ENCODE measurements at places on chromosomes 12 and 14.
A peak's percentile ranks its signal among the peaks of the same experiment; 100 is the strongest.

- no peak for DNase-seq
Measured at GRCh38 chr14:102235275-102235897, 69.6 kb downstream of the MOK start.

DNA sequence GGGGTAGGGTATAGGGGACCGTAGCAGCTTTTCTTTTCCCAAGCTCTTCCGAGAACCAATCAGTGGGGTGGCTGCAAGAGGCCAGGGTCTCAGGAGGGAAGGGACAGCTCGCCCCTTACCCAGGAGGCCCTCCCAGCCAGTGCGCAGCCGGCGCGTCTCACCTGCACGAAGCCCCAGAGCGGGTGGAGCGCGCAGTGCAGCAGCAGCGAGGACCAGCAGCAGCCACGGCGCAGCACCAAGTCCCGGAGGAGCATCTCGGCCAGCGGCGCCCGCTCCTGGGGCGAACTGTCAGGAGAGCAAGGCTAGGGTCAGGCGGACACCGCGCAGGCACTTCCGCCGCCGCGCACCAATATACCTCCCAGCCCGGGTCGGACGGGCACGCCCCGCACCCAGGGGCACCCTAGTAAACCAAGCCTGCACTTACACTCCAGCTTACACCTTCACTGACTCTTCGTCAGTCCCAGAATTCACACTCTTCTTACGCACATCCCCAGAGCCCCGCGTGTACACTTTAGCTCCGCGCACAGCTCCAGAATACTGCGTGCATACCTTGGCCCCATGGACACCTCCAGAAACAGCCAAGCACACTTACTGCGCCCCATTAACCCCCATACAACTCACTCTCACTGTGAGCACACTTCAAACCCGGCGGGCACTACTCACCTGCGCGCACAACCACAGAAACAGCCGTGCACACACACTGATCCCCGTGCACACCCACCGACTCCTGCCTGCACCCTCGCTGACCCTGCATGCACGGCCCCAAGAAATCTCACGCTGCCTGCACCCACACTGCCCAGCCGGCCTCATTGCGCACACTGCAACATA, 606 bp downstream of the PRIMA1 start:
- DNase-seq = no peak

- peak; percentile 91 for DNase-seq
Measured at GRCh38 chr14:75147423-75148071, 20.7 kb upstream of the NEK9 start.

DNA sequence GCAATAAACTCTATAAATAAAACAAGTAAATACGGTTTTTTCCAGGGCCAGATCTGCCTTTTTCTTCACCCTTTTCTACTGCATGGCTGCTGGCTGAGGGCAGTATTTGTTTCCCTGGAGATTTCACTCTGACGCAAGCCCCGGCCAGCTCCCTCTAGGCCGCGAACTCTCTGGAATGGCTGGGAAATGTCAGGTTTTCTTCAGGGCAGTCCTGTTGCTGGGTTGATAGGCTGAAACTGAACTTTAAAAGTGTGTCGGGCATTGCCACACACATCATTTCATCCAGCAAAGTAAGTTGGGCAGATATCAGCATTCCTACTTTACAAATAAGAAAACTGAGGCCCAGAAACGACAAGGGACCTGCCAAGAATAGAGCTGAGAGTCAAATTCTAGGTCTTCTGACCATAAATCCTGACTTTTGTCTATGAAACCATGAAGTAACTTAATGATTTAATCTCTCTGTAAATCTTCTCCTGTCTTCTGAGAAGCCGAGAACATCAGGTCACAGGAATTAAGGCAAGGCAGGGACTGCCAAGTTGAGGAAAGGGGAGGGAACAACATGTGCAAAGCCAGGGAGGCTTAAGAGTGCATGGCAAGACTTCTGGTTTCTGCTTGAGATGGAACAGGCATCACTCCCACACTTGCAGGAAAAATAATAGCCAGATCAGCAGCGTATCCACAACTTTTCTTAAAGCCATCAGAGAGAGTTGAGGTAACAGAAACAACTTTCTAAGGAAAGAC, 205.0 kb upstream of the CCDC196 start:
- no peak for DNase-seq

DNA sequence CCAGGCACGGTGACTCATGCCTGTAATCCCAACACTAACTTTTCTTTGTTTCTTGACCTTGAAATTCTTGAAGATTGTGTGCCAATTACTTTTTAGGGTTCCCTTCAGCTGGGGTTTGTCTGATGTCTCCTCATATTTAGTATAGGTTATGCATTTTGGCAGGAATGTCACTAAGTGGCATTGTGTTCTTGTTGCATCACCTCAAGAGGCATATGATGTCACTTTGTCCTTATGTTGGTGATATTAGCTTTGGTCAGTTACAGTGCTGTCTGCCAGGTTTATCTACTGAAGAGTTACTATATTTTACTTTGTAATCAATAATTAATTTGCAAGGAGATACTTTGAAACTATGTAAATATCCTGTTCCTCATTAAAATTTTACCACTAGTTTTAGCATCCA, 61.0 kb upstream of the BTG1 start:
- no peak for DNase-seq

All from suprapubic skin (tissue), 4 donors.